ENCODE measurements at places on chromosomes 2 and 18.

GRCh38 chr2:180846756-180847472 is 133.5 kb upstream of the UBE2E3 start:
- no peak for DNase-seq

DNA sequence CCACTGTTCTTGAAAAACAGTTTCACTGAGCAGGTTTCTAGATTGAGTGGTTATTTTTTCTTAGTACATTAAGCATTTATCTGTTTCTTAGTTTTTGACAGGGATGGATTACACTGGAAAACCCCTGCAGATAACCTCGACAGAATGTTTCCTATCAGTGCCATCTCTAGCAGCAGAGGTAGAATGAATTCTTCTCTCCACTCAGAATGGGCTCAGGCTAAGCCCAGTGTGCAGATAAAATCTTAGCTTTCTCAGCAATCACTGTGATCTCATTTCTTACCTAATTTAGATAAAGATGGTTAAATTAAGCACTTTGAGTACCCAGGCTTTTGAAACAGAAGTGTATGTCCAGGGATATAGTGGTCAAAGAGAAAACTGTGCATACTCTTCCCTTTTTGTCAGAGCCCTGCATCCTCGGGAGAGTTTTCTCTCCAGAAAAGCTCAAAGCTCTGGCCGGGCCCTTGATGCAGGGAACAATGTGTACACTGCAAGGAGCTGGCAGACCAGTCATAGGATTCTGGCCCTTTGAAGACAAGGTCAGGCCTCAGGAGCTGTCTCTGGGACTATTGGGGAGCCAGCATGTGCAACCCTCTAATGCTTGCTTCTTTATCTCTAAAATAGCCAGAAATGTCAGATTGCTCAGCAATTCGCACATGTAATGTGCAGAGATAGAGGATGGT is 10.6 kb upstream of the AKAIN1 start:
- DNase-seq: no peak

DNA sequence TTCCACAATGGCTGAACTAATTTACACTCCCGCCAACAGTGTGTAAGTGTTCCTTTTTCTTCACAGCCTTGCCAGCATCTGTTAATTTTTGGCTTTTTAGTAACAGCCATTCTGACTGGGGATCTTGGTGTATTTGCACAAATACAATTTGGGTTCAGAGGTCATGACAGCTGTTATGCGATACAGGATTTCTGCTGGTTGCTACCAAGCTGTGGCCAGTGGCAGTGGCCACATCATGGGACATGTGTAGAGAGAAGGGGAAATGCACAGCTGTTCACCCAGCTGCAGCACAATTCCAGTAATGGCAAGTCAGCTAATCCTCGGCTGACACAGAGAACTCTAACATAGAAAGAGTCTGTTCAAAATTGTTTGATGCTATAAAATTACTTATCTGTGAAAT is 21.0 kb upstream of the SELENOI start:
- DNase-seq: no peak

GRCh38 chr2:26911911-26912861 is 58.3 kb upstream of the MAPRE3 start:
- no peak for DNase-seq

DNA sequence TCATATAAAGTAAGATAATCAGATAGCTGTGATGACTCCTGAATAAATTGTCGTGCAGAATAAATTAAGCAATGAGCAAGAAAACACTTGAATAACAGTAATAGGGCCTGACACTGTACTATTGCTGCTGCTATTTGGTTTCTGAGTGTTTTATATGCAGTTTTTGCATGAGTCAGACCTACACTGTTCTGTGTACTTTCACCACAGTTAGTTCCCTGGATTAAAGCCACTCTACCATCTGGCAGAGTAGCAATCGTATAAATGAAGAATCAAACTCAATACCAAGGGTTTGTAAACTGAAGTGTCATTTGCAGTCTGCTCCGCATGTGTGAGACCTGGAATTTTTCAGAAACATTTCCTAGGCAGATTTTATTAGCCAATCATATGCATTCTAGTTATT is 398.6 kb upstream of the CDH7 start:
- no peak for DNase-seq

DNA sequence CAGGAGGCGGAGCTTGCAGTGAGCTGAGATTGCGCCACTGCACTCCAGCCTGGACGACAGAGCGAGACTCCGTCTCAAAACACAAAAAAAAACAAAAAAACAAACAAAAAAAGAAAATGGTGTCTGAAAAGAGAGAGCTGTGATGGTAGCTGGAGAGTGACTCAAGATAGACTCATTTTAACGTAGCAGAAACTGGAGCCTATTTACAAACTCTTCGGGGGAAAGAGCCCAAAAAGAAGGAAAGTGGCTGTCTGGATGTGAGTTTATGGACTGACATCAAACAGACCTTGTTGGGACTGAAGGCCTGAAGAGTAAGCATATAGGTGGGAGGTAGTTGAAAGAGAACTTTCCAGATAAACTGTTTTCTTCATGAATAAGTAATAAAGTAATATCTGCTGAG is 51.8 kb downstream of the LIMS1 start:
- DNase-seq: peak; percentile 75

- DNase-seq: no peak
Measured at GRCh38 chr2:232508251-232508650, 11.9 kb upstream of the PRSS56 start.

GRCh38 chr2:238710787-238711186 is 137.1 kb upstream of the TWIST2 start:
- no peak for DNase-seq

DNA sequence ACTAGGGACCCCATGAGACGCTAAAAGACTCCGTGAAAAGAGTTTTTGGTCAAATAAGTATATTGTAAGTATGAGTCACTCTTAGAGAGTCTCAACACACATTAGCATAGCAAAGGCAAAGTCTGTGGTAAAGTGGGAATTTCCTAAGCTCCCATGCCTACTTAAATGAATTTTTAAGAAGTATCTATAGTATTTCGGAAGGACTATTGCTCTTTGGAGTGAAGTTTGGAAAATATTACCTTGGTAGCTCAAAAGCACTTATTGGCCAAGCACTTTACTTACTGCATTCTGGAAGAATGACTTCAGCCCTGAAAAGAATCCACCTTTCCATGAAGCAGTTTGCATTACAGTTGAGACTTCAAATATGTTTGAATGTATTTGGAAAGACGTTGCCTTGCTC is 57.1 kb downstream of the CAVIN2 start:
- DNase-seq: peak; percentile 71

DNA sequence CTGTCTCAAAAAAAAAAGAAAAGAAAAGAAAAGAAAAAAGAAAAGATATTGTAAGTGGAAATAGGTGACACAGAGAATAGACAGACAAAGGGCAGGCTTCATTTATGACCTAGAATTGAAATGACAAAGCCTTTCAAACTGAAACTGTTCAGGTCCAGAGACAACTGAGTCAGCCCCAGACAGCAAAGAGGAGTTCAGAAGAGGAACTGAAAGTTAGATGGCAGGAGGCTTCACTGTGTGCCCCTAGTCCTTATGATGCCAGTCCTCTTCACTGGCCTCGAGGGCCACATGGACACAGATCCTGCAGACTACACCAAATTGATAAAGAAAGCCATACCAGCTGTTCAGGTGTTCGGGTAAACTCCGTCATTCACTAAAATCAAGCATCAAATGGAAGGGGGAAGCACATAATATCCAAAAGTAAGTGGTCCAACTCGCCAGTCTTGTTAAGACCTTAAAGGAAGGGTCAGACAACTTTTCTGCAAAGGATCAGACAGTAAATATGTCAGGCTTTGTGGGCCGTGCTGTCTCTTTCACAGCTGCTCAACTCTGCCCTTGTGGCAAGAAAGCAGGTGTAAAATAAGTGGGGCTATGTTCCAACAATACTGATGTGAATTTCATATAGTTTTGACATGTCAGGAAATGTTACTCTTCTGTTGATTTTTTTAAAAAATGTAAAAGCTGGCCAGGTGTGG is 231.9 kb upstream of the MGAT5 start:
- no peak for DNase-seq

GRCh38 chr2:187169864-187170263 is 278.2 kb downstream of the CALCRL start:
- DNase-seq: no peak

DNA sequence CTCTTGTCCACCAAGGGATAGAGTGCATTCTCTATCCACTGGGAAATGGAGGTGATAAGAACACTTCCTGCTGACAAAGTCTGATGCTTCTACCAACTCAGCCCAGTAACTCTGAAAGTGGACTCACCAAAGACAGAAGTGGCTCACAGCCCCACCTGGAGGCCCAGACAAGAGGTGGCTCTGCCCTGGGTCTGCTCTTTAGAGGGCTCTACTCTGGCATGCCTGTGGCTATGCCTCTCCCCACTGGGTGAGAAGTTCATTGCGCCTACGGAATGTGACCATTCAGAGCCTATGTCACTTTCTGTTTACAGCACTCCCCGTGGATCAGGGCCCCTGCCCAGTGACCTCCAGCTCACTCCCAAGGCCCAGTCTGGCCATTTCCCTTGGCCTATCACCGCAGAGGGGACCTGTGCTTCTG is 13.5 kb upstream of the XDH start:
- DNase-seq: peak; percentile 20

GRCh38 chr2:38265461-38265860 is 111.6 kb downstream of the ATL2 start:
- no peak for DNase-seq

- no peak for DNase-seq
Measured at GRCh38 chr18:51731070-51731469, 533.6 kb upstream of the MEX3C start.

DNA sequence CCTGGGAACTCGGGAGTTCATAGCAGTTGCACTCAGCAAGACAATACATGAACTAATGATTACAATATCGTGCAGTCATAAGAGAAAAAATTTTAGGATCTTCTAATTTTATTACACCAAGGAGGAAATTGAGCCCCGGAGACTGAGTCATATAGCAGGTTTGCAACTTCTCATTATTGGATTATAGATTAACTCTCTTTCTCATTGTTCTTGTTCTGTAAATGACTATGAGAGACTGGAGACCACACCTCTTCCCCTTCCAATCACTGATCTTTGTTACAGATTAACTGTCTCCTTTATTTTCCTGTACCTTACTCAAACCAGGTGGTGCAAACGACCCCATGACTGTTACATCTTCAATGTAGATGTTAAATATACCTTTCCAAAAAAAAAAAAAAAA is 435.8 kb upstream of the DDX18 start:
- DNase-seq: no peak

DNA sequence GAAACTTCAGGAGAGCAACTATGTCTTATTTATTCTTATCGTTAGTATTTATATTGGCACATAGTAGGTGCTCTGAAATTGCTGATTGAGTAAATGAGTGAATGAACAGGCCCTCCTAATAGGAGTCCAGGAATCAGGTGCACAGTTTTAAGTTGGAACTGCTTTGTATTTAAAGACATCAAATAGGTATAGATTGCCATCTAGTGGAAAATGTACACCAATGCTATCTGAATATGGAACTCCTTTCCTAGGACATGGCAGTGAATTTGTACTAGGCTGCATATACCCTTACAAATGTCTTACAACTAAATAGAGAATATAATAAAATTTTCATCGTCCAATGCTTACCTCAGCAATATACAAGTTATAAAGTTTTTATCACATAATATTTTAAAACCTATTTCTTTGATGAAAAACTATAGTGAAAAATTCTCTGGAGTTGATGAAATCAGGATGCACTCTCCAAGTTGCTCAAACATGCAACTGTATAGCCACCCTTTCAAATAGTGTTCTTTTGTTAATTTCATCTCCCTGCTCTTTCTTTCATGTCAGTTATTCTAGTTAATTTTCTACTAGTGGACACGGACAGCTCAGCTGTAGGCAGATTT is 318.9 kb upstream of the SYT4 start:
- DNase-seq: peak; percentile 29

DNA sequence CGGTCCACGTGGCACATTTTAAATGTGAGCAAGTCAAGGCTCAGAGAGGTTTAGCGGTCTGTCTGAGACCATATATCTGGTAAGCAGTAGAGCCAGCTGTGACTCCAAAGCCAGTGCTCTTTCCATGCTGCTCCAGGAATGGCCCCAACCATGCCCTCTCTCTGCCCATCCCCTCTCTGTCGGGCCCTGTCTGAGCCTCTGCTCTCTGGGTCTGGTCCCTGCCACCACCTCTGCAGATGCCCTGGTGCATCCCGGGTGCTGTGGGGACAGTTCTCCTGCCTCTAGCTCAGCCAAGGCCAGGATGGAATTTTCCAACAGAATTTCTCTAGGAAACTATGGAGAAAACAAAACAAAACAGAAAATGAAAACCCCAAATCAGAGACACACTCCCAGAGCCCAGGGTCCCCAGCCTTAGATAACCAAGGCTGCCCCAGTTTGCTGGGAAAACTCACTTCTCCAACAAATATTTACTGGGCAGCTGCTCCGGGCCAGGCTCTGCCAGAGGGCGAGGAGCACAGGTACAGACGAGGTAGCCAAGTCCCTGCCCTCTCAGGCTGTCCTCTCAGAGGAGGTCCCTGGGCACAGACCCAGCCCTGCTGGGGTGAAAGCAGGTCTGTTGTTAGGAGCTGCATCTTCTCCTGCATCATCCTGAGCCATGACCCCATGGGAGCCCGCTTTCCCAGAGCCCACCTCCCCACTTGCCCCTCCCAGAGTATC is 9.2 kb downstream of the ADRA2B start:
- no peak for DNase-seq

DNA sequence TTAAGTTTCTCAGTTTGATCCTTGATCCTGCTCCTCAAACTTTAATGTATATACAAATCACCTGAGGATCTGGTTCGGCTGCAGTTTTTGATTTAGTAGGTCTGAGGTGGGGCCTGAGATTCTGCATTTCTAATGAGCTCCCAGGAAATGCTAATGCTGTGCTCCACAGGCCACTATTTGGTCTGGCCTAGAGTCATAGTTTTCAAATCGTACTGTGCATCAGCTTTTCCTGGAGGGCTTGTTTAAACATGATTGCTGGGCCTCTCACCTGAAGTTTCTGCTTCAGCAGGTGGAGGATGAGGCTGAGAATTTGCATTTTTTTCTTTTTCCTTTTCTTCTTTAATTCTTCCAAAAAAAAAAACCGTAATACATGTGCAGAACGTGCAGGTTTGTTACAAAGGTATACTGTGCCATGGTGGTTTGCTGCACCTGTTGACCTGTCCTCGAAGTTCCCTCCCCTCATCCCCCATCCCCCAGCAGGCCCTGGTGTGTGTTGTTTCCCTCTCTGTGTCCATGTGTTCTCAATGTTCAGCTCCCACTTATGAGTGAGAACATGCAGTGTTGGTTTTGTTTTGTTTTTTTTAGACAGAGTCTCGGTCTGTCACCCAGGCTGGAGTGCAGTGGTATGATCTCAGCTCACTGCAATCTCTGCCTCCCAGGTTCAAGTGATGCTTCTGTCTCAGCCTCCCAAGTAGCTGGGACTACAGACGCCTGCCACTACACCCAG is 42.2 kb upstream of the CD28 start:
- DNase-seq: no peak

- DNase-seq: no peak
Measured at GRCh38 chr18:70146174-70146573, 59.3 kb downstream of the RTTN start.

DNA sequence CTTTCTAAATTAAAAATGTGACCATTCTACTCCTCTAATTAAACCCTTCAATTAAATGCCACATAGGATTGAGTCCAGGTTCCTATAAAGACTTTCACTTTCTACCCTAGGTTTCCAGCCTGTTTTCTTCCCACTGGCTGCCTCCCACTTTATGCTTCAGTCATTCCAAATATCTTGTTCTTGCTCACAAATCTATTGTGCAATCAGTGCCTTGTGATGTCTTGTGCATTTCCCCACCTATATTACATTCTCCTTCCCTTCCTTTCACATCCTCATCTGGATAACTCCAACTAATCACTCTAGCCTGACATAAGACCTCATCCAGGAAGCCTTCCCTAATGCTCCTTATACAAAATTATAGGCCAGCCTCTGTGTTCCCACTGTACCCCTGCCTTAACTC is 281.7 kb upstream of the LRATD1 start:
- no peak for DNase-seq

Data from IMR-90 (cell line).